ENCODE measurements at places on chromosomes 12 and 14.
A peak's percentile ranks its signal among the peaks of the same experiment; 100 is the strongest.

- DNase-seq: no peak
Observed at GRCh38 chr12:3085341-3086139, 8.4 kb downstream of the TSPAN9 start.

- no peak for DNase-seq
Observed at GRCh38 chr12:6307529-6307928, 3.0 kb upstream of the PLEKHG6 start.

- no peak for DNase-seq
Observed at GRCh38 chr12:85580562-85581168, 255.5 kb downstream of the RASSF9 start.

GRCh38 chr14:105999361-106000028 lies 473.1 kb downstream of the TMEM121 start:
- DNase-seq: no peak

GRCh38 chr14:75339059-75339458 lies 60.4 kb downstream of the FOS start:
- DNase-seq: no peak

- no peak for DNase-seq
Observed at GRCh38 chr14:33726685-33727084, 224.2 kb downstream of the EGLN3 start.

DNA sequence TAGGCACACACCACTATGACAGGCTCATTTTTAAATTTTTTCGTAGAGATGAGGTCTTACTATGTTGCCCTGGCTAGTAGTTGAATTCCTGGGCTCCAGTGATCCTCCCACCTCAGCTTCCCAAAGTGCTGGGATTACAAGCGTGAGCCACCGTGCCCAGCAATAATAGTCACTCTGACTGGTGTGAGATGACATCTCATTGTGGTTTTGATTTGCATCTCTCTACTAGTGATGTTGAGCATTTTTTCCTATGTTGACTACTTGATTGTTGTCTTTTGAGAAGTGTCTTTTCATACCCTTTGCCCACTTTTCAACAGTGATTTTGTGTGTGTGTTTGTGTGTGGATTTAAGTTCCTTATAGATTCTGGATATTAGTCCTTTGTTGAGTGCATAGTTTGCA lies 26.3 kb downstream of the ATP2A2 start:
- DNase-seq: no peak

DNA sequence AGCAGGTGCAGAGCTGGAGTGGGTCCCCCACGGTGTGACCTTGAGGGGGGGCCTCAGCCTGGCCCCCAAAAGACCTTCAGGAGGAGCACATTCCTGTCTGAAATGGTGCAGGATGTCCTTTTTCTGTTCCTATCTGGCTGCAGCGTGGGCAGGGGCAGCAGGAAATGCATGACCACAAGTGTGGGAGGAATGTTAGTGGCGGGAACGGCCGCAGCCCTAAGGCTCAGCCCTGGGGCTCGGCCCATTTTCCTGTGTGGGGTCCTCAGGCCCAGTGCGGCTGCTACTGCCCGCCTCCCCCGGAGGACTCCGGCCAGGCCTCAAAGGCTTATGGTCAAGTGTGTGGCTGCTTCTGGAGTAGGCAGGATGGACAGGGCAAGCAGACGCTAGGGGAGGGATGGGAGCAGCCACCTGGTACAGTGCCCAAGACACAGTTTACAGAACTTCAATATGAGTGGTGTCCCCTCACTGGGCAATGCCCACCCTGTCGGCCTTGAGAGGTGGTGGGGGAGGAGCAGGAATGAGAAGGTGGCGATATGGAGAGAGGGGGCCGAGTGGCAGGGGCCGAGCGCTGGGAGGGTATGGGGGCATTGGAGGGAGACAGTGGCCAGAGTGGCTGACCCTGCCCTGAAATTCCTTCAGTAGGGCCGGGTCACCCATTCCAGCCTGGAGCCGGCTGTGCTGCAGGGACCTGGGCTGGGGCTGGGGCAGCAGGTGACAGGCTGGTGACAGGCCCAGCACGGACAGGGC lies 137.4 kb downstream of the CALM1 start:
- DNase-seq: no peak

GRCh38 chr14:104335611-104336010 lies 197.2 kb downstream of the KIF26A start:
- no peak for DNase-seq

DNA sequence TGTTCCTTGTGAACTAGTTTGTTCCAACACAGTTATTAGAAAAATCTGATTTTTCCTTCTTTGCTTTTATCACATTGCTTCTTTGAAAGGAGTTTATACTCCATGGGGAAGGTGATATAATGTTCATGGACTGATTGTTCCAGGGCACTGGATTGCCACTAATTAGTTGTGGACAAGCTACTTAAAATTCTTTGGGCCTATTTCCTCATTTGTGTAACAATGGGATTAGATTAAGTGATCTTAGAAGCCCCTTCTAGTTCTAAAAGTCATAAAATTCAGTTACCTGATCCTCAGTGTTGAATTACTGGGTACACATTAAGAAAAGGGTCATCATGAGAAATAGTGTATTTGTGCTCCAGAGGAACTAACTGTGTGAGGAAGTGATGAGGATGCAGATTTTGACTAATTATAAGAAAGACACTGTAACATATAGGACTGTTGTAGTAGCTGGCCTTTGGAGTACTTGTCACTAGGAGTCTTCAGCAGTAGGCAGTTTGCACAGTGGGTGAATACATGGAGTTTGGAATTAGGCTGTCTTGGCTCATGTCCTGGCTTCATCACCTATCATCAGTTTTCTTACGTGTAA lies 82.2 kb downstream of the MIA2 start:
- DNase-seq: no peak

GRCh38 chr14:64880221-64881121 lies 764 bp upstream of the SPTB start:
- peak; percentile 12 for DNase-seq

DNA sequence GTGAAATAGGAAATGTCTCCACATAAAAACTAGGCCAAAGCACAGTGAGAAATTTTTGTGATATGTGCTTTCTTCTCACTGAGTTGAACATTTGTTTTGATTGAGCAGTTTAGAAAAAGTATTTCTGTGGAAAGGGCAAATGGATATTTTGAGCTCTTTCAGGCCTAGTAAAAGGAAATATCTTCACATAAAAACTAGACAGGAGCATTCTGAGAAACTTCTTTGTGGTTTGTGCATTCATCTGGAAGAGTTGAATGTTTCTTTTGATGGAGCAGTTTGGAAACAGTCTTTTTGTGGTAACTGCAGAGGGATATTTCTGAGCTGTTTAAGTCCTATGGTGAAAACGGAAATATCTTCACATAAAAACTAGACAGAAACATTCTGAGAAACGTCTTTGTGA lies 582.7 kb upstream of the ALG10B start:
- DNase-seq: no peak

DNA sequence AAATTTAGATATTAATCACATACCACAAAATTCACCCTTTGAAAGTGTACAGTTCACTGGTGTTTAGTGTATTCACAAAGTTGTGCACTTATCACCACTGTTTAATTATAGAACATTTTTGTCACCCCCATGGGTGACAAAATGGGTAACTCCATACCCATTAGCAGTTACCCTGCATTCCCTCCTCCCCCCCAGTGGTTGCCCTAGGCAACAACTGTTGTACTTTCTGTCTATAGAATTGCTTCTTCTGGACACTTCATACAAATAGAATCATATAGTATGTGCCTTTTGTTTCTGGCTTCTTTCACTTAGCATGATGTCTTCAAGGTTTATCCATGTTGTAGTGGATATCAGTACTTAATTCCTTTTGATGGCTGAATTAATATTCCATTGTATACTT lies 52.7 kb downstream of the FBXO34 start:
- DNase-seq: no peak

DNA sequence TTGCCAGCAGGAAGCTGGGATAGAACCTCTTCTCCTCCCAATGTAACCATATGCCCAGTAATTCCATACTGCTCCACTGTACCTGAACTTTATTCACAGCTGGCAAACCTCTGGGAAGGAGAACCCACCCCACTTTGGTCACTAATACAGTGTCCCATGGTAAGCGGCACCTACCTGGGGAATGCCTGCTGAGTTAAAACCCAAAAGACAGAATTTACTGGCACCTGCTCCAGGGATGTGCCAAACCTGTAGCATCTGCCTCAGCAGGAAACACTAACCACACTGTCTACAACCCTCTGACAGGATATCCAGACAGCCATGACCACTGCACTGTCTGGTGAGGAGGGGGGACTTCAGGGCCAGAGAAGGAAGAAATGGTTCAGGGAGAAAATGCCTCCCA lies 26.6 kb downstream of the DDX24 start:
- no peak for DNase-seq

- DNase-seq: no peak
Observed at GRCh38 chr12:120892265-120892664, 11.9 kb downstream of the SPPL3 start.
